ENCODE measurements at places on chromosomes 4 and X.

DNA sequence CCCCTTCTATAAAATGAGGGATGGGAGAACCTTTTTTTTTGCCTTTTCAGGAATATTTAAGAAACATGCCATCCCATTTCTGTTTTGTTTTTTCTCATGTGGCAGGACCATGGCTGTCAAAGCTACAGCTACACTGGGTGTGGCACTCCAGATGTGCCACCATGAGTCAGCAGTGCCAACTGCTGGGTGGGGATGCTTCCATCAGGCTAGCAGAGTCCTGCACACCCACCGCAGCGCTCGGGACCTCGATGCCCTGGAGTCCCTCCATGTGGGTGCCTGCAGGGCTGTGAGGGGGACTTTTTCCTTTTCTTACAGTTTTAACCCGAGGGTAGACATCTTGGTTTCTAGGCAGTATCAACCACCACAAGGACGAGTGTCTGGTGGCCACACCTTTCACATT is 352.6 kb downstream of the NR3C2 start:
- no peak for DNase-seq

DNA sequence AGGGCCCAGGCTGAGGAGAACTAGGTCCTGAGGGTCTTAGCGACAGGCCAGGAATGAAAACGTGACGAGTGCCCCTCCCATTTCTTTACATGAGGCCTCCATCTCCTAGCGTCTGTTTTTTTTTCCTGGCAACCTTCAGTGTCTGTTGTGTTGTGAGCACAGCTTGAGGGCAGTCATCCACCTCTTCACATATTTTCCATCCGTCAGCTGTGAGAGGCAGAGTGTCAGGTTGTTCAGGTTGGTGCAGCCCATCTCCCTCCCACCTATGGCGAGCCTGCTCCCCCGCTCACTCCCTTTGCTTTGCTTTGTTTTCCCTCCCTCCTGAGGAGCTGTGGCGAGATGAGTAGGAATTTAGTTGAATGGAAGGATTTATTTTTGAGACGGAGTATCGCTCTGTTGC is 51.7 kb upstream of the CHRNA9 start:
- DNase-seq = no peak

DNA sequence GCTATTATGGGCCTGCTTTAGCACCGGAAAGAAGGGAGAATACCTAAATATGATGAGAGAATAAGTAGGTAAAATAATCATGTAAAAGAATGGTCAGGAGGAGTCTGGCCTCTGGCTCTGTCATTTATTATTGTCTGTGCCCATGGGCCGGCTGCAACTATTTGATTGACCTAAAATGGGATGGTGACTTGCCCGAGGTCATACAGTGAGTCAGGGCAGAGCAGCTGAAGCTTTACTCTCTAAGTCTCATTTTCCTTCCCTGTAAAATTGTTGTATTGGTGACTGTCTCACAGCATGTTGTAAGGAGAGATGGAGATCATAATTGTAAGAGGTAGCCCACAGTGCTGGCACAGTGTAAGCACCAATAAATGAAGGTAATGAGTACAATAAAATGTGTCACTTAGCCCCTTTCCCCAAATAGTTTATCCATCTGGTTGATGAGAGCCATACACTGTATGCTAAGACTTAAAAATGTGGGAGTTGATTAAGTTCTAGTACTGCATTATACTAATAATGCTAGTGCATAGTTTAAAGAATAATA is 39.6 kb downstream of the RUFY3 start:
- no peak for DNase-seq

DNA sequence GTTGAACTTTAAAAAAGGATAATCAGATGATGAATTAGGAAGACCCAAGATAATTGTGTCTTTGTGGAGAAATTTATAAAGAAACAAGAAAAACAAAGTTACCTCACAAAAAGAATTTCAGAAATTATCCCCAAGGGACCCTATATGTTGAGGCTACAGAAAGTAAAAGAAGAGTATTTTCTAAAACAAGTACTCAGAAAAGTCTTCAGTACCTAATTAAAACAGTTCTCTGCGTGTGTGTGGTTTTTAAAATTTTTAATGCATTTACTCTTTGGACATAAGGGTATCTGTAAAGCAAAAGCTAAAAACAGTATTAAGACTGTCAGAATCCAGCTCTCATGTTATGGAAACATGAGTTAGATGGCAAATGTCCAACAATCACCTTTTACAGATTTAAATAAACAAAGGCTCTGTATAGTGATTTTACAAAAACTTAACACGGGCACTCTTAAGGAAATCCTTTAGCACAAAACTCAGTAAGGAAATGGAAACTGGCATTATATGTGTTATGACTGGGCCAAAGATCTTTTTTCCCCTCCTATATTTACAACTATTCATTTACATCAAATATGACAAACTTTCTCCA is 187.5 kb downstream of the NSUN7 start:
- DNase-seq = no peak

DNA sequence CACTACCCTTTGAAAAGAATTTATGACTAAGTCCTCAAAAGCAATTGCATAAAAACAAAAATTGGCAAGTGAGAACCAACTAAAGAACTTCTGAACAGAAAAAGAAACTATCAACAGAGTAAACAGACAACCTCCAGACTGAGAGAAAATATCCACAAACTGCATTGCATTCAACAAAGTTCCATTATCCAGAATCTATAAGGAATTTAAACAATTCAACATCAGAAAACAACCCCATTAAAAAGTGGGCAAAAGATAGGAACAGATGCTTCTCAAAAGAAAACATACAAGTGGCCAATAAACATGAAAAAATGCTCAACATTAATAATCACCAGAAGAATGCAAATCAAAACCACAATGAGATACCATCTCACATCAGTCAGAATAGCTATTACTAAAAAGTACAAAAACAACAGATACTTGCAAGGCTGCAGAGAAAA is 130.2 kb downstream of the GASK1B start:
- DNase-seq = no peak

- peak; percentile 8 for DNase-seq
Observed at GRCh38 chr4:74123065-74123728, 24.2 kb upstream of the CXCL2 start.

DNA sequence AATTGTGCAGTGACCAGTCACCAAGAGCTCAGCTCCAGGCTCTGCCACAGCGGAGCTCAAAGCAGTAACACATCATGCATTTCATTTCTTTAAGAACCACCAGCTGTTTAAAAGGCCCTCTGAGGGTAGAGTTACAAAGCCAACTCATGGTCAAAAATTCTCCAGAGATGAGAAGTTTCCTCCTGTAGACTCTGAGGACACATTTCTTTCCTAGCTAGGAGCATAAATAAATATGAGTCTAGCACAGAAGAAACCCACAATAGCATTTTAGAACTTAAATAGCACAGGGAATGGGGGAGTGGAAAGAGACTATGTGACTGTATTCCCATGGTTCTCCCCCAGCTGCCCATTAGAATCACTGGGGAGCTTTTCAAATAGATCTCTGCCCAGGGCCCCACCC is 6.5 kb upstream of the CRMP1 start:
- no peak for DNase-seq

DNA sequence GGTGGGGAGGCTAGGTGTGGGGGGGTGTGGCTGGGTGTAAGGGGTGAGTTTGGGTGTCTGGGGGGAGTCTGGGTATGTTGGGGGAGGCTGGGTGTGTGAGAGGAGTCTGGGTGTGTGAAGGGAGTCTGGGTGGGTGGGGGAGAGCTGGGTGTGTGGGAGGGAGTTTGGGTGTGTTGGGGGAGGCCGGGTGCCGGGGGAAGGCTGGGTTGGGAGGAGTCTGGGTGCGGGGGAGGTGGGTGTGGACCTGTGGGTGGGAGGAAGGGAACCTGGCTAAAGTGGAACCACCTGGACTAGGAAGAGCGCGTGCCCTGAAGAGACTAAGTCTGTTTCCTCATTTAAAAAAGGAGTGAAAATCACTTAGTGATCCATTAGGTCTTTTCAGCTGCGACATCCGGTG is 18.3 kb downstream of the SPON2 start:
- DNase-seq = no peak

DNA sequence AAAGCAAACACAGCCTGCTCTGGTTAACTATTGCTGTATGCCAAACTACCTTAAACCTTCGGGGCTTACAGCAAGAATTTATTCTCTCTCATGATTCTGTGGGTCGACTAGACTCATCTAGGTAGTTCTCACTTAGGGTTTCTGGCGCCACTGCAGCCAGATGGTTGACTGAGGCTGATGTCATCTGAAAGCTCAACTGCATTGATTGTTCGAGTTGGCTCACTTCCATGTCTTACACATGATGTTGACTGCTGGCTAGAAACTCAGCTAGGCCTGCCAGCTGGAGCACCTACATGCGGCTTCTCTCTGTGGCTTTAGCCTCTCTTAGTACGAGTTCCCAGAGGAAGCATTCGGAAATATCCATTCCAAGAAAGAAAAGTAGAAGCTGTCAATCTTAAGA is 103.2 kb downstream of the SRPX start:
- DNase-seq = no peak

DNA sequence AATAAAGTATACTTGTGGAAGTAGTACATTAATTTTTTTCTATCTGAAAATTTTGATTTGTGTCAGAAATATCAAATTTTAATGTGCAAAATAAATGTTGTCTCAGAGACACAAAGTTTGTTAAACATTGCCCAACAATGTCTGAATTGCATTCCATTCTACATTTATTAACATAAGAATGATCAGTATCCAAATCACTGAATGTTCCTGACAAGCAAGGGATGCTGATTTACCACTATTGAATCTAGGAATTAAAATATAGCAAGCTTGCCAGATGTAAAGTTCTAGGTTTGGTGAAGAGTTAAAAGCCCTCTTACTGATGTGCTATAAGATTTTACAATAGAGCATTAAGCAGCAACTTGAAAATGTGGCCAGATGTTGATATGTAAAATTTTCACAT is 489.2 kb upstream of the CTSO start:
- DNase-seq = no peak

DNA sequence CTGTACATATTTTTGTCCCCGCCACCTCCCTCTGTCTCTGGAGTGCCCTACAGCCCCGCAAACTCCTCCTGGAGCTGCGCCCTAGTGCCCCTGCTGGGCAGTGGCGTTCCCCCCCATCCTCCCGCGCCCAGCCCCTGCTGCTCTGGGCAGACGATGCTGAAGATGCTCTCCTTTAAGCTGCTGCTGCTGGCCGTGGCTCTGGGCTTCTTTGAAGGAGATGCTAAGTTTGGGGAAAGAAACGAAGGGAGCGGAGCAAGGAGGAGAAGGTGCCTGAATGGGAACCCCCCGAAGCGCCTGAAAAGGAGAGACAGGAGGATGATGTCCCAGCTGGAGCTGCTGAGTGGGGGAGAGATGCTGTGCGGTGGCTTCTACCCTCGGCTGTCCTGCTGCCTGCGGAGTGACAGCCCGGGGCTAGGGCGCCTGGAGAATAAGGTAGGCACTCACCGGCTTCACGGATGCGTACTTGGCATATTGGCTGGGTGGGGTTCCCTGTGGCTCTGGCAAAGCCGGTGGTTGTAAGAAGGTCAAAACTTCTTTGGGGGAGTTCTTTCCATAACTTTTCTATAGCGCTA is 653 bp downstream of the HHIP start:
- peak; percentile 37 for DNase-seq

GRCh38 chr4:845836-846251 is 19.9 kb upstream of the CPLX1 start:
- DNase-seq = no peak

GRCh38 chr4:163621821-163622220 is 127.3 kb downstream of the TMA16 start:
- DNase-seq = no peak

- no peak for DNase-seq
Observed at GRCh38 chr4:74855879-74856278, 61.6 kb upstream of the BTC start.
